ENCODE measurements at places on chromosomes 2 and 18. TPM values are rescaled to one million over a fixed set of nuclear protein-coding genes. Genes with fewer than 3 reads are reported as not detected.

The KIAA1328 gene
- total RNA-seq: 13.7 TPM

The HOXD4 gene
- total RNA-seq: 1.2 TPM

The SP100 gene
- total RNA-seq: 69.0 TPM

The IL1R2 gene
- 11.4 TPM for total RNA-seq

The ITGB6 gene
- 12.3 TPM for total RNA-seq

The TGFA gene
- 3.7 TPM for total RNA-seq

The CELF4 gene
- 8.5 TPM for total RNA-seq

The ARHGAP28 gene
- 20.3 TPM for total RNA-seq

The SH3BP4 gene
- total RNA-seq: 86.7 TPM

DNA sequence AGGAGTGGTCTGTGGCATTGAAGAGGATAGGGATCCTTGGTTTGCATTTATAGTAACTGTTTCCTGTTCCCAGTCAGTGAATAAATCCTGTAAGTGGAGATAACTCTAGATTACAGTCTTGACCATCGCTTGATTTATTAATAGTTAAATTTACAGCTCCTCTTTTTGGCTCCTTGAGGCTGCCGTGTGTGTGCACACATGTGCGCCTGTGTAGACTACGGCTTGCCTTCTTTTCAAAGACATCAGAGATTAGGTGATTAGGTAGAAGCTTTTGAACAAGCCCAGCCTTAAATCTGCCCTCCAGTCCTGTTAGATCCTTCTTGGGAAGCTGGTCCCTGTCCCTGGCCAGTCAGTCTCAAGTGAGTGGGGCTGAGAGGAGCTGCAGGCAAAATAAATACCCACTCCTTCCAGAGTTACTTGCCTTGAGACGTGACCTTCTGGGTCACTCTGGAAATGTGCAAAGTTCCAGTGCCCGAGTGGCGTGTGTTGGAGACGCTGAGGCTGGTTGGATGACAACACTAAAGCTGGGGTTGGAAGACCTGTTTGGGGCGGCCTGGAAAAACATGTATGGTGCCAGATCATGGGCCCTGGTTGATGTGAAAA lies 32.0 kb downstream of the TCF7L1 start:
- no peak for DNase-seq

- DNase-seq: no peak
Observed at GRCh38 chr2:240257940-240258580, 117.6 kb upstream of the OTOS start.

DNA sequence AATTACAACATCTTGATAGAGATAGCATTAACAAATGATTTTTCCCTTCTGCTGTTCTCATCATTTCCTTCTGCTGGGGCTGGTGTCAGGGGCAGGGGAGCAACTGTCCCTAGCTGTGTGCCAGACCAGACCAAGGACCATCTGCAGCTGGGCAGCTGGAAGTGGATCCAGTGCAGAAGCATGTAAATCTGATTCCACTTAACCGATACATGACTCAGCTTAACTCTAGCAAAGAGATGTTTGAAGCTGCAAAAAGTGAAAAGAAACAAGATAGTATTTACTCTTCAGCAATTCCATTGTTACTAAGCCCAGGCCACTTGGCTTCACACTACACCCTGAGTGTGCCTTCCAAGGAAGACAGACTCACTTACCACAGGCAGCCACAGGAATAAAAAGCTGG lies 151.1 kb downstream of the GALNT1 start:
- DNase-seq: no peak

Measured in prostate gland (tissue), 2 donors.